ENCODE measurements at places on chromosomes 6 and 20. TPM values are rescaled to one million over a fixed set of nuclear protein-coding genes. Genes with fewer than 3 reads are reported as not detected.
A peak's percentile ranks its signal among the peaks of the same experiment; 100 is the strongest.

DNA sequence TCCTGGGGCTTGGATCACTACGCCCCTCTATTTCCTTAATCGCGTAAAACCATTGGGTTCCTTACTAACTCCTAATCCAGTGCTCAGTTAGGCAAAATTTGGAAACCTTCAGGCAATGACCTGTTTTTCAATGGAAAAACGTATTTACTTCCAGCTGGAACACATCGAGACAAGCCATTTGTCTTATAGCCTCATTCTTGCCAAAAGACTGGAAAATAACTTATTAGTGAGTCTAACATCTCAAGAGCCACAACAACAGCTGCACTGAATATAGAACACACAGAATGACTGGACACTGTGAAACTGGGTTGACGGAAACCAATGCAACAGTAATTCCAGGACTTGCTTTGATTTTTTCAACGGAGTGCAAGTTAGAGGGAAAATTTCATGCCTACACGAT, 125.2 kb upstream of the MAP3K7 start:
- DNase-seq, result no peak

DNA sequence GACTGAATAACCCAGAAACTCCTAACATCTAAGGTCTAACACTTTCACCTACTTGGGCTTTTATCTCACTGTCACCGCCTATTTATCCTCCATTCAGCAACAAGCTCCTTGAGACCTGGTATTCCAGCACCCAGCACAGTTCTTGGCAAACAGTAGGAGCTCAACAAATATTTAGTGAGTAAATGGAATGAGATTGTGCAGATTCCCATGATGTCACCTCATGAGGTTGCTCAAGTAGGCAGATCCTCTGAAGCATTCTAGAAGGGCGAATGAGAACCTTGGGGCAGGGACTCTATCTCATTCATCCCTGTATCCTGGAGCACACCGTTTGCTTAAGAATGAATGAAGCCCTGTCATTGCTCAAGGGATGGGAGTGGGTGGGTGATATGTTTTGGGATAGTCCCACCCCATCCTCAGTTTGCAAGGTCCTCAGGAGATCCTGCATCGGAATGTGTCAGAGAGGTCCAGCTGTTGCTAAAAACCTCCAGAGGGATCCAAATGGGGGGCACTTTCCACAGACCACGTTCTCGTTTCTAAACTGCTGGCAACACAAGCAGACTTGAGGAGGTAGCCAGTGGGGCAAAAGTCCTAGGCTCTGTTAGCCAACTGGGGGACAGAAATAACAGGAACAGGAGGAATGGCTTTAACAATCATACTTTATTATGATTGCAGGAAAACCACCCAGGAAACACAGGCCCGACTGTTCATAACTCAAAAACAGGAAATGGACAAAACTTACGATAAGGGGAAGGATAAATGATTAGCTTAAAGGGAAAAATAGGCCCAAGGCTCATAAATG, 42.0 kb downstream of the EDN1 start:
- no peak for DNase-seq

GRCh38 chr6:15793288-15793687, 130.5 kb upstream of the DTNBP1 start:
- DNase-seq, result no peak

DNA sequence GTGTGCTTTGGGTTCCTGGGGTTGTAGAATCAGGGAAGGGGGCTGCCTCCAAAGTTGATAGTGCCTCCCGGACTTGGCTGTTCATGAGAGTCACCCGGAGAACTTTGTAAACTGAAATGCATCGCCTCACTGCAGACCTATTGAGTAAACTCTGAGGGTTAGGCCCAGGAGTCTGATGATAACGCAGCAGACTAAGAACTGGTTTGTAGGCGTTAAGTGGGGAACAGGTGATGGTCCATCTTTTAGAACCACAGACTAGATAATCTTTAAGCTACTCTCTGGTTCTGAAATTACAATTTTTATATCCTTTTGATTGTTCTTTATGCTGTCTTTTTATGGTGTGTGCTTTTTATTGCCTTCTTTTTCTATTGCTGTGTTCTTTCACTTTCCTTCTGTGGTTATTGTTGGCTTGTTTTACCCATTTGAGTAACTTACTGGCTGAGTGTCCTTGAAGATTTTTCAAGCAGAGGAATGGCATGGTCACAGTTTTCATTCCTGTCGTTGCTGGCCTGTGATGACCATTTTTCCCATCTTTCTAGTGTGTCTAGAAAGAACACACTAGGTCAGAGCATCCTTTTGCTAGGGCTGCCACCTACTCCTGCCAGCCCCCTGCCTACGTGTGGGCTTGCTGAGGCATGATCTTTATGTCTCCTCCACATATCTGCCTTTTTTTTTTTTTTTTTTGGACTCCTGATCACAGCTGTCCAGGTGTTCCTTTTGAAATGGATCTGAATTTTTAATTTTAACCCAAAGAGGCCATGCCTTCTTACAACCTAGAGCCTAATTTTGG, 30.9 kb downstream of the LRRC1 start:
- DNase-seq, result no peak

DNA sequence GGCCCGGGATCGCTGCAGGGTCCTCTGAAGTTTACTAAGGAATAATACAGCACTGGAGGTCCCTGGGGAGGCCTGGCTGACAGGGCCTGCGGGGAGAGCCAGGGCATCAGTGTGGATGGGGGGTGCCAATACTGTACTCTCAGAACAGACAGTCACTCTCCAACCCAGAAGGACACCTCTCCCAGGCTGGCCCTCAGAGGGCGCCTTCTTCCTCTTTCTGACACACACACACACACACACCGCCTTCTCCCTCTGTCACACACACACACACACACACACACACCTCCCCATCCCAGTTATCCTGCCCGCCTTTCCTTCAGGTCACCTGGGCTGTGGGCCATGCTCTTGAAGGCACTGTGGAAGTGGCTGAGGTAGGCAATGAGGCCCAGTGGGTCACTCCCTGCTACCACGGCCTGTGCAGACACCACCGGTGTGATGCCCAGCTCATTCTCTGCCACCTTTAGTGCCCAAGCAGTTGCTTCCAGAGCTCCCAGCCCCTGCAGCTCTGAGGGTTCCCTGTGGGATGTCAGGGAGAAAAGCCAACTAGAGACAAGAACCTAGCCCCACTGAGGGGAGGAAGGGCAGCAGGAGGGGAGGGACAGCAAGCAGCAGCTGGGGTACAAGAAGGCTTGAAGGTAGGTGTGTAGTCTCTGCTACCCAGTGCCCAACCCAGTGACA, 7.5 kb downstream of the SMPD2 start:
- no peak for DNase-seq

DNA sequence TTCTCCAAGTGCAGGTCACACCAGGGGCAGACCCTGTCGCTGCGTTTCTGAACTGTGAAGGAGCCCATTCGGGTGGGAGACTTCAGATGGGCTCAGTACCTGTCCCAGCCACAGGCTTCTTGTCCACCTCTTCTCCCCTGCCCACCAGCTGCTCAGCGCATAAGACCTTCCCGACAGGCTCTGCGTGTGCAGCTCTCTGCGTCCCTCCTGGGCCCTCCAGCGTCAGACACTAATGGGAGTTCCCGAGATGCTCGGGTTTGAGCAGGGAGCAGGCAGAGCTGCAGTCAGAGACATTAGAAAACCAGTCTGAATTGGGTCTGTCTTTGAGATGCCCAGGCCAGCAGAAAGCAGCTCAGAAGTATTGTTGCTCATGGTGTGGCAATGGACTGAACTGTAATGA, 50.4 kb downstream of the TCP11 start:
- no peak for DNase-seq

- no peak for DNase-seq
These were observed 130.1 kb downstream of the BCAS1 start for GRCh38 chr20:53940360-53940702.

- DNase-seq, result no peak
These were observed 98.0 kb upstream of the CITED2 start for GRCh38 chr6:139472351-139473015.

GRCh38 chr6:102313699-102314098, 920.2 kb downstream of the GRIK2 start:
- no peak for DNase-seq

GRCh38 chr6:163438940-163439335, 24.4 kb downstream of the QKI start:
- DNase-seq, result peak; percentile 73

- no peak for DNase-seq
These were observed 39.1 kb upstream of the SGK1 start for GRCh38 chr6:134357022-134357487.

DNA sequence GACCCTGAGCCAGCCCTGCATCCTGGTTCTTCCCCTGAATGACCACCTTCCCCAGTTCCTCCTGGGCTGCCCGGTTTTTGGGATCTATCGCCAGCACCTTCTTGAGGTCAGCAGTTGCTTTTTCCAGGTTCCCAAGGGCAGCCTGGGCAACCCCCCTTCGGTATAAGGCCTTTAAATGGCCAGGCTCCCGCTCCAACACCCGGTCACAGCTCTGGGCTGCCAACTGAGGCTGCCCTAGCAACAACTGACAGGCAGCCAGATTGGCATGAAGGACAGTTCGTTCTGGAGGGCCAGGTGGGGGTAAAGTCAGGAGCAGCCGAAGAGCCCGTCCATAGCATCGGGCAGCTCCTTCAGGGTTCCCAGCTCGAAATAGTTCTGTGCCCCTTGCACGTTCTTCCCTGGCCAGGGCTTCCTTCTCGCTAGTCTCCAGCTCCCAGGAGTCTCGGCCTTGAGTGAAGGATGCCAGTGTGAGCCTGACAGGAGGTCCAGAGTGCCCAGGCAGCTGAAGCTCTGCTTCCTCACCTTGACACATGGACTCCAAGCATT, 778 bp upstream of the ATF6B start:
- DNase-seq, result peak; percentile 66

- DNase-seq, result no peak
These were observed 9.7 kb upstream of the MMS22L start for GRCh38 chr6:97292671-97293070.

DNA sequence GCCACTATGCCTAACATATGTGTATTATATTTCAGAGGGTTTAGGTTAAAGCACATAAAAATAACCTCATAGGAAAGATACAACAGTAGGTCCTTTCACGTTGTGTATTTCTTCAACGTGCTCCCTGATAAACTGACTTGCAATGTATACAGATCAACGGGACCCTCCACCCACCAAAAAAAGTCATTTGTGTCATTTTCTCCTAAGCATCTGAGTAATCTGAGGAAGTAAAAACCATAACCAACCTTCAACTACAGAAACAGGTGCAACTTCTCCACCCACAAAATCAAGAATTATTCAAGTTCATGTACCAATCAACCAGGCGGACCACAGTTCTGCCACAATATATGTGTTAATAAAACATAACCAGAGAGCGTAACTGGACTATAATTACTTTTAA, 54.9 kb upstream of the NHSL1 start:
- DNase-seq, result no peak

DNA sequence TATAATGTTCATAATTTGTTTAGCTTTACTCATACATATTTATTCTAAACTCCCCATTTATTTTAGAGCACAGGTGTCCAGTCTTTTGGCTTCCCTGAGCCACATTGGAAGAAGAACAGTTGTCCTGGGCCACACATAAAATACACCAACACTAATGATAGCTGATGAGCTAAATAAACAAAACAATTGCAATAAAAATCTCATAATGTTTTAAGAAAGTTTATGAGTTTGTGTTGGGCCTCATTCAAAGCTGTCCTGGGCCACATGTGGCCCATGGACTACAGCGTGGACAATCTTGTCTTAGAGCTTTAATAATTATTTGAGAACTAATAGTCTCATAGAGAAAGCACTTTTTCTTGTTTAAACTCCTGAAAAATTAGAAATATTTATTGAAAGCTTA, 131.3 kb downstream of the MYO6 start:
- DNase-seq, result no peak

- no peak for DNase-seq
These were observed 1.5 kb downstream of the SLC9A8 start for GRCh38 chr20:49814057-49814694.

- DNase-seq, result no peak
These were observed 60.6 kb upstream of the IL20RA start for GRCh38 chr6:137105375-137105774.

DNA sequence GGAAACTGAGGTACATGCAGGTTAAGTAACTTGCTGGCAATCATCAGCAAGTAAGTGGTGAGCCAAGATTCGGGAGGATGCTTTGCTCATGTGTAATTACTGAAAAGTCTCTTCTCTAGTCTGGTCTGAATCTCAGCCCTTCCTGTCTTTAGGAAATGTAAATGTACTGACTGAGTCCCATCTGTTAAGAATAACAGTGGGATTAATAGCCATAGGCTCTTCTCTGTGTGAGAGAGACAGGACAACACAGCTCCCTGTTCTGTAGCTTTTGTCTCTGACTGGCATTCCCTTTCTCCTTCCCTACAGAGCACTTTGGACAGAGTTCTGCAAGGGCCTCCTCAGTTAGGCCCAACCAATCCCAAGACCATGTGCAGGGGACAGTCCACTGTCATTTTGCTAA, 131.3 kb upstream of the OGFRL1 start:
- DNase-seq, result no peak

GRCh38 chr6:88441346-88441745, 275.2 kb upstream of the CNR1 start:
- no peak for DNase-seq

DNA sequence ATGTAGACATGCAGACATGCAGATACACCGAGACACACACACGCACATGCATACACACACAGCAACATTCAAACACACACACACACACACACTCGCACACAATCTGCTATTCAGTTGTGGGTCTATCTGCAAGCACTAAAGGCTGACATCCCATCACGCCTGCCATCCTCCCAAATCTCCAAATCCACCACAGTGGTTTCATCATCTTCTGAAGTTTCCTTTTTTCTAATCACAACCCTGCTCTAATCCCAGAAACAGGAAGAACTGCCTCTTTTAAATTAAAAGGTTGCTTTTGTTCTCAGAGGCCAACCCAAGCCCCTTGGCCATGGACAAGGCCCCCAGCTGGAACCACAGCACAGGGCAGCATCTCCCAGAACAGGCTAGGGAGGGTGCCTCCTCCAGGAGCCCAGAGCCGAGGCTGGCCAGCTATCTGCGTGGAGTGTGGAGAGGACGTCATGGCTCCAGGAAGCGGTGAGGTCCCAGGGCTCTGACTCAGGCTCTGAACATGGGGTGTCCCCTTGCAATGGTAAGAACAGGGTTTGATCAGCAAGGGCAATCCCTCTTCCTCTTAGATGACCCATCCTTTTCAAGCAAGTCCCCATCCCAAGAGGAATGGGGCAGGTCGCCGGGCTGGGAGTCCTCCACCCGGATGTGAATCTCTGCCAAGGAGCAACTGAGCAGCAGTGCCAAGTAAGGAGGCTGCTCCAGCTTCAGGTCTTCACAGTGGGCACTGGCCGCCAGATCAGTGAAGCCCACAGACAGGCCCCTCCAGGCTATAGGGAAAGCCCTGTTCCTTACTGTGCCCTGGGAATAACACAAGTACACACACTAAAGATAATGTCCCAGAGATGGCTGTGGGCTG, 14.7 kb downstream of the FOXF2 start:
- DNase-seq, result peak; percentile 34

- DNase-seq, result no peak
These were observed 96.2 kb downstream of the RPP40 start for GRCh38 chr6:4907602-4908001.

PRPF6 gene
- 60.4 TPM for total RNA-seq

ZNF341 gene
- total RNA-seq, result 4.7 TPM

EDN3 gene
- not detected for total RNA-seq

NANP gene
- 4.6 TPM for total RNA-seq

TMEM200A gene
- 18.5 TPM for total RNA-seq
